ENCODE measurements at places on chromosomes 11 and 22. TPM values are rescaled to one million over a fixed set of nuclear protein-coding genes. Genes with fewer than 3 reads are reported as not detected.
A peak's percentile ranks its signal among the peaks of the same experiment; 100 is the strongest.

Gene DHCR7
- 136 TPM for total RNA-seq

Gene CRYBB3
- total RNA-seq: 0.91 TPM

Gene CHADL
- 2.5 TPM for total RNA-seq

DNA sequence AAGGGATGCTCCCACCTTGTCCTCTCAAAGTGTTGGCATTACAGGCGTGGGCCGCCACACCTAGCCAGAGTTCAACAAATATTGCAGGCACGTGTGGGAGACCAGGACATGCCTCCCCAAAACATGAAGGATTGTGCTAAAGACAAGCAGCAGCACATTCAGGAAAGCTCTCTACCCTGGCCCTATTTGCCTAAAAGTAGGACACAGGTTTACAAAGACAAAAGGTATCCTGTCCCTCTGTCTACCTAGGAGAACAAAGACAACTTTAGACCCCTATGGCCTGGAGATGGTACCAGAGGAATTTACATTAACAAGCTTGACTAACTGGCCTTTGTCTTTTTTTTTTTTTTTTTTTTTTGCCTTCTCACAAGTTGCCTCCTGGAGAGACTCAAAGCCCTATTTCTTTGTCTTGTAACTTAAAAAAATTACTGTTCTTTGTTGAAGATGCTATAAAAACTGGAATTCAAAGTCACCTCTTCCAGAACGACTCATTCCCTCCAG is 859 bp upstream of the ACCS start:
- peak; percentile 38 for DNase-seq

DNA sequence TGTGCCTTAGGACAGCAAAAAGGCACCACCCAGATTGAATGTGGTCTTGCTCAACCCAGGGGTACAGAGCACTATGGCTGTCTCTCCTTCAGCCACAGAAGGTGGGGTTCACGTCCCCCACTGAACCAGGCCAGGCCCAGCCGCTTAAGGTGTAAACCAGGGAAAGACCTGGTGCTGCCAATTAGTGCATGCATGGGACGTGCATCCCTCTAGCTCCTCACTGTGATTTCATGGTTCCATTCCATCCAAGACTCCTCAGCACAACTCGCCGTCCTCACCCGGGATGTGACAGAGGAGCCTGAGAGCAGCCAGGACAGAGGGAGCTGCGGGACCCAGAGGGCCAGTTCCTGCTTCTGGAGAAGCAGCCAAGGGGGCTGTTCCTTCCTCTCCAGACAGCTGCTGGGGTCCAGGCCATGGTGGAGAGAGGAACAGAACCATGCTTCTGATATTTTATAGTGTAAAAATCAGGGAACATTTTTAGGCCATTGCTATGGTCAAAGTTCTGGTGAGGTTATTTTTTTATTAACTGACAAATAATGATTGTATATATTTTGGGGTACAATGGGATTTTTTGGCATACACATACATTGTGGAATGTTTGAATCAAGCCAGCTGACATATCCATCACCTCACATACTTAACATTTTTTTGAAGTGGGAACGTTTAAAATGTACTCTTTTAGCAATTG is 492.2 kb upstream of the B3GAT1 start:
- DNase-seq: no peak

GRCh38 chr22:34427841-34428240 is 507.6 kb upstream of the LARGE1 start:
- DNase-seq: no peak

DNA sequence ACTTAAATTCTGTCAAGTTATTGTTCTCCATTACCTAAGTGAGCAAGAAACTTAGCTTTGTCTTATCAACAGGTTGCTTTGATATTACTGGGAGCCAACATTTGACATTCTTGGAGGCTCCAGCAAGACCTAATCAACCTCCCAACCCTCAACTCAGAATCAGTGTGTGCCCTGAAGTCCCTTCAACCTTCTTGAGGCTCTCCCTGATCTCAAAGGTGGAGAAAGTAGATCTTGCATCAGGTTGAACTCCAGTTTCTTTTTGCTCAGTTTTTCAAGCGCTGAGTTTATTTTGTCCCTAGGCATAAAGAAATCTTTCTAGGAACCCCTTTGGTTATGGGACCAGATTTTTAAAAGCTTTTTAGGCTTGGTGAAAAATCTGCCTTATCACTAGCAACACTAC is 1.4 kb downstream of the FAM111A start:
- no peak for DNase-seq

DNA sequence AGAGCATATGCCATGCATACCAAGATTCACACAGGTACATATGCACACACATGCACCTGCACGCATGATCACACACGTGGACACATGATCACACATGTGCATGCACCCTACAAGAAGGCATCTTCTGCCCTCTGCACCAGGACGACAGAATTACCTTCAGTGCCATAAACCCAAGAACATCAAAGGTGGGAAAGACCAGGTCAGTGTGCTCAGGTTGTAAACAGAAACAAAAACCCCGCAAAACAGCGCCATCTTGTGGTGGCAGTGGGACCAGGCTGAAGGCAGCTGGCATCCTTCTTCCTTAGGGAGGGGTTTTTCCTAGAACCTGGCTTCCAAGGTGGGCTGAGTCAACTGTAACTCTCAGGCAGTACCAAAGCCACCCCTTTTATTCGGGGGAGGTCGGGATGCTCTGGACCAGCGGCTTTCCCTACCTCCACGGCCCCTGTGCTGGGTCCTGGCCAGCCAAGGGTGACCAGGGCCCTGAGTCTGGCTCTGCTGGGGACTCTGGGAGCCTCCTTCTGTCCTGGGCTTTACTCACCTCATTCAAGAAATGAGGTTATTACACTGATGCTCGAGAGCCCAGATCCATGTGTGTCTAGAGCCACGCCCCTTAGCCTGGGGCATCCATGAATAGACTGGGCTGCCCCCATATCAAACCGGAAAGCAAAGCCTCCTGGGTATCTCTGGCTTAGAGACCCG is 69.4 kb upstream of the FGF3 start:
- peak; percentile 67 for DNase-seq

DNA sequence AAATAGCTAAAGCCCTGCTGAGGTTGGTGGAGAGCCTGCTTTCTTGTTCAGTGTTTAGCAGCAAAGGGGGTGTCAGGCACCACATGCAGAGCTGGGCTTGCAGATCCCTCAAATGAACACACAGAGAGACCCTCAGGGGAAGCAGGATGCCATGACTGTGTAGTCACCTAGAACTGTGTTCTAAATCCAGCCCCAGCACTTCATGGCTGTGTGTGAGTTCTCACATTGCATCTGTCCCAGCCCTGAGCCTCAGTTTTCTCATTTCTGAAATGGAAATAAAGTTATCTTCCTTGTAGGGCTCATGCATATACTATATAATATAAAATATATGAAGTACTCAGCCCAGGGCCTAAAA is 47.1 kb downstream of the CWC15 start:
- DNase-seq: no peak

DNA sequence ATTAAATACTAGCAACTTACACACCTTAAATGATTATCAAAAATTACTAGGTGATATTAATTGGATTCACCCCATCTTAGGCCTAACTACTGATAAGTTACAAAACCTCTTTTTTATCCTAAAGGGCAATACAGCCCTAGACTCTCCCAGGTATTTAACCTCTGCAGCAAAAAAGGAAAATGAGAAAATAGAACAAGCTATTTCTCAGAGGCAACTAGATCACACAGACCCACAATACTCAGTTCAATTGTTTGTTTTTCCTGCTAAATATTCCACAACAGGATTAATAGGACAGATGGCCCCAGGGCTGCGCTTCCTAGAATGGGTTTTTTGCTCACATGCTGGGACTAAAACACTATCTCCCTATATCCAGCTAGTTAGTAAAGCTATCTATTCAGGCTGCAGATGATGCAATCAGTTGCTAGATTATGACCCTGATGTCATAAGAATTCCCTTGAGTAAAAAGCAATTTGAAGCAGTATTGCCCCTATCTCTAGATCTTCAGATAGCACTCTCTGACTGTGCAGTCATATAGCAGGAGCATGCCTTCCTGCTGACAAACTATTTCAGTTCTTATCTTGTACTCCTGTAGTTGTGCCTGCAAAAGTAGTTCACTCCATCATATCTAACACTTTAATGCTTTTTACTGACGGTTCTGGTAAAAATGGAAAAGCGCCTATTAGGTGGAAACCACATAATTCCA is 1595.5 kb upstream of the TENM4 start:
- no peak for DNase-seq

GRCh38 chr11:92885600-92885999 is 83.9 kb upstream of the MTNR1B start:
- DNase-seq: no peak

- no peak for DNase-seq
These were observed 92.2 kb downstream of the BUD13 start for GRCh38 chr11:116680349-116681125.

- DNase-seq: no peak
These were observed 478.1 kb upstream of the CHORDC1 start for GRCh38 chr11:90700789-90701439.

- no peak for DNase-seq
These were observed 11.1 kb upstream of the CSF2RB start for GRCh38 chr22:36902143-36902926.

DNA sequence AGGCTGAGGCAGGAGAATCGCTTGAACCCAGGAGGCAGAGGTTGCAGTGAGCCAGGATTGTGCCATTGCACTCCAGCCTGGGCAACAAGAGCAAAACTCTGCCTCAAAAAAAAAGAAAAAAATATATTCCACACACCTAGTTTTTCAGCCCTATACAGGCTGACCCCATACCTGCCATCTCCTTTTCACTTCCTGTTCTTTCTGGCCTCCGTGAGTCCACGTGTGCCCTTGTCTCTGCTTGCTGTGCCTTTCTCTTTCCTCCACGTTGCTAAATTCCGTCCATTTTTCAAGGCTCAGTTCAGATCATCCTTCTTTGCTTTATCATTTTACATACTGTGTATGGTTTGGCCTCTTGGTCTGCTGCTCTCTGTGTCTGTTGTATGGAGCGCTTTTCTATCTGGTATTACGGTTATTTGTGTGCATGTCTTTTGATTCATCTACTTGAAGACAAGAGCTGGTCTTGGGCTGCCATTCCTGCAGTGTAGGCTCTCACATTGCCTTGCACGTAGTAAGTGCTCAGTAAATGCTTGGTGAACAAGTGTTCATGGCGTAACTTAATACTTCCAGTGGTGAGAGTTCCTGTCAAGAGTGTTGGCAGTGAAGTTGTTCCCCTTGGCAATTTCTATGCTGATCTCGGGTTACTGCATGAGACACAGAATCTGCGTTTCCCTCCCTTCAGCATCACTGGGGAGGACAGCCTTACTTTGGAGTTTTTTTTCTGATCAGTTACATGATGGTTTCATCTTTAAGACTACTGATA is 57.5 kb downstream of the PTPRJ start:
- no peak for DNase-seq

- no peak for DNase-seq
These were observed 23.5 kb upstream of the BLID start for GRCh38 chr11:122139595-122139866.

Measured in left lobe of liver (tissue), 2 donors.